ENCODE measurements at places on chromosomes 2 and 18.

- DNase-seq: no peak
These were observed 189.5 kb downstream of the MTCL1 start for GRCh38 chr18:8894823-8895222.

- DNase-seq: no peak
These were observed 154.9 kb downstream of the LNPK start for GRCh38 chr2:175847128-175847527.

GRCh38 chr2:102483086-102483485 lies 10.1 kb downstream of the SLC9A4 start:
- no peak for DNase-seq

DNA sequence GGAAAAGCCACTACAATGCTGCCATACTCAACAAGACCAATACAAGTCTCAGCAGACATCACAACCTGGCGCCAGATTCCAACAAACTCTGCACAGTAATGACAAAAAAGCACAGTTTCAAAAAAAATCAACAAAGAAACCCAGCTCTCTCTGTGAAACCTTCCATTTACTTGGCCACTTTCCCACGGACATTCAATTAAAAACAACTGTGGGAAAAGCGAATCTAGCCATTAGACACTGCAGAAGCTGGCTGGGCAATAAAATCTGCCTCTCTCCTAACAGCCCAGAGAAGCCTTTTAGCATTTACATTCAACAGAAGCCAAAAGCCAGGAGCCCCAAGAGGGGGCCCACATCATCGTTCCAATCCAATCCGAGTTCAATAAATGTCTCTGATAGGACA lies 128.9 kb downstream of the HDAC4 start:
- no peak for DNase-seq

- DNase-seq: no peak
These were observed 108.7 kb downstream of the ZBTB7C start for GRCh38 chr18:48300463-48300961.

GRCh38 chr2:29448096-29448688 lies 333.0 kb downstream of the CLIP4 start:
- DNase-seq: no peak

- DNase-seq: no peak
These were observed 21.6 kb upstream of the C2orf42 start for GRCh38 chr2:70212298-70212932.

GRCh38 chr18:50726960-50727589 lies 92.7 kb downstream of the MRO start:
- DNase-seq: no peak

DNA sequence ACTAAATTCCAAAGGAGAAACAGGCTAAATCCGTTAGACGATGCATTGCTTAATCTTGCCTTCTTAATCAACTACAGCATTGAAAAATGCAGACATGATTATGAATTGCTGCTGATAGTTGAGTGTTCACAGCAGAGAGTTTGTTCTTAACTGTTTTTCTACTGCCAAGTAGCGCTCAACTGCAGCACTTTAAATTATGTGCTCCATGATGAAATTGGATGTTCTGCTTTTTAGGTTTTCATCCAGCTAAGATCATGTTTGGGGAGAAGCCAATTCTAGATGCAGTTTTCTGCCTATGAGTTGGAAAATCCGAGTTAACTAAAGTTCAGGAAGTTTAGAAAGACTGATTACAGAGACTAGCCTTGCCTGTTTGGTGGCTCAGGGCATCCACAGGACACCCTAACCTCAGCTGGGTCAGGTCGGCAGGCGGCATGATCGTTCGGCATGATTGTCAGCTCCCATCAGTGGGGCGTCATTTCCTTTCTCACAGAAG lies 119.4 kb upstream of the PIEZO2 start:
- DNase-seq: no peak

GRCh38 chr18:8301427-8302172 lies 307.6 kb upstream of the RAB12 start:
- DNase-seq: no peak

GRCh38 chr2:54895730-54896129 lies 154.5 kb downstream of the RTN4 start:
- no peak for DNase-seq

DNA sequence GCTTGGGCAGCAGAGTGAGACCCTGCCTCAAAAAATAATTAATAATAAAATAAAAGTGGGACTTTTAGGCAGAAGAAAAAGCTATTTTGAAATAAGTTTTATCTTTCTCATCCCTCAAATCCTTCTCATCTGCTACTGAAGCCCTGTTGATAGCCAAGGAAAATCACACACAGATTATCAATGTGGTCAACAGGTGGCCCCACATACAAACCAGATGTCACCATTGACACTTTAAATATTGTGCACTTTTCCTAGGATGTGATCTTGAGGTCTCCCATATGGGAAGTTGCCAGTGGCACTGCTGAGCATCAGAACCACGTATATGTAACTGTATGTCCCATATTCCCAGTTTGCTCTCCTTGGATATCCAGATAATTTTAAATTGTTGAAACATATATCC lies 64.6 kb downstream of the KCTD18 start:
- no peak for DNase-seq
